ENCODE measurements at places on chromosomes 13 and 19.
A peak's percentile ranks its signal among the peaks of the same experiment; 100 is the strongest.

GRCh38 chr13:77728265-77729125 is 31.0 kb downstream of the SLAIN1 start:
- no peak for DNase-seq

DNA sequence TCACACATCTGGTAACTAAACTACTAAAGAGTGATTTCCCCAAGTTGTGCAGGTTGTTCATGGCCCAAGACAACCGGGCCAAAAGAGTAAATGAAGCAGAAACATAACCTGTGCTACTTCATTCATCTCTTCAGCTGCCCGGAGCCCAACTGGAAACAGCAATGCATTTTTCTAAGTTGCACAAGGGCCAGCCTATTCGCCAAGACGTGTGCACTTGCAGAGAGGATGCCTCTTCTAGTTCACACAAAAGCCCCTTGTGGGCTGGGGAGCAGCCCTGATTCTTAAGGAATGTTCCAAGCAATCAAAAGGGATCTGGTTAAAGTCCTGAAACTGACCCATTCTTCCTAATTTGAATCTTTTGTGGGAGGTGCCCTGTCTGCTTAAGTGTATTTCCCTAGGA is 275.8 kb downstream of the SHISA2 start:
- DNase-seq = no peak

DNA sequence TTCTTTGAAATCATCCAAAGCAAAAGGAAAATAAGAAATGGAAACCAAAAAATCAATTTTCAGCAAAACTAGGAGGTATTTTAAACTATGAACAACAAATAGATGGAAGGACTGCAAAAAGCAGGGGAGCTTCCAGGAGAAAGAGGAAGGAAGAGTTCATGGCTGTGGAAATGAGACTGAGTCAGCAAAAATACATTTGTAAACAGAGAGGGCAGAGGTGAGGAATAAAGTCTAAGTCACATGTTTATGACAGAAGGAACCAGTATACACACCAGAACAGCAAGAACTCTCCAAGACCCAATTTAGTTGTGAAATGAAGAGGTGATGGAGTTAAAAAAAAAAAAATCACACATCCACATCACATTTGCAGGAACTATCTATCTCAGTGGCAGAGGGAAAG is 69.6 kb downstream of the RNASEH2B start:
- no peak for DNase-seq

GRCh38 chr19:32599736-32600157 is 18.8 kb downstream of the PDCD5 start:
- peak; percentile 54 for DNase-seq

DNA sequence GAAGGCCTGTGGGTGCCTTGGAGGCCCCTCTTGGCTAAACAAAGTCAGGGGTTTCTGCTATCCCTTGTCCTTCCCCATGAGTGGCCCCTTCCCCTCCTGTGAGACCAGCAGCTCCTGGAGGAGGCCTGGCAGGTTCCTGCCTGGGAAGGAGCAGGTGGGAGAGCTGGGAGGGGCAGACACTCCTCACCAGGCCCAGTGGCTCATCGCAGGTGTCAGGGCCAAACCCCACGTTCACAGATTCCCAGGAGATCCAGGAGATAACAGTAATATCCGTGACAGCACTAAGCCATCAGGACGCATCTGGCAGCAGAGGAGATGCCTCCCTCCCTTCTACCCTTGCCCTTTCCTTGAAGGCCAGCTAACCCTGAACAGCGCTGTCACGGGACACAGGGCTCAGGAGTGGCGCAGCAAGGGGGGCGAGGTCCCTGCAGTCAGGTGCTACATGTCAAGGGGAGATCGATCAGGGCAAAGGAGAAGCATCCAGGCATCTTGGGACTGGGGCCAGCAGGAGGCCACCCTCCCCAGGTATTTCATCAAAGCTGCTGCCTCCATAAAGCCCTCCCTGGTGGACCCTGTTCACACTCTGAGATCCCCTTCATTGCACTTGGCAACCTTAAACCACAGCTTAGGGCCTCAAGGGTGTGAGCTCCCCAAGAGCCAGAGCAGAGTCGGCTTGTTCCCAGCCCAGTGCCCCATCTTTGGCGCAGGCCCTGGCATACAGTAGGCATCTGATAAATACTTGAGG is 4.8 kb downstream of the CEBPA start:
- no peak for DNase-seq
